Mucosa of descending colon (tissue), 3 donors: ENCODE measurements at places on chromosomes 12 and 14. TPM values are rescaled to one million over a fixed set of nuclear protein-coding genes. Genes with fewer than 3 reads are reported as not detected.

- peak; percentile 36 for DNase-seq
These were observed 107.0 kb upstream of the PRICKLE1 start for GRCh38 chr12:42696406-42697149.

The RGS6 gene
- total RNA-seq = 2.5 TPM

GRCh38 chr12:64682572-64683277 lies 72.4 kb downstream of the RASSF3 start:
- no peak for DNase-seq

The PZP gene
- 0.07 TPM for total RNA-seq

The VRTN gene
- total RNA-seq = not detected

The AKAP3 gene
- 2.2 TPM for total RNA-seq

The CEP290 gene
- total RNA-seq = 12.1 TPM

DNA sequence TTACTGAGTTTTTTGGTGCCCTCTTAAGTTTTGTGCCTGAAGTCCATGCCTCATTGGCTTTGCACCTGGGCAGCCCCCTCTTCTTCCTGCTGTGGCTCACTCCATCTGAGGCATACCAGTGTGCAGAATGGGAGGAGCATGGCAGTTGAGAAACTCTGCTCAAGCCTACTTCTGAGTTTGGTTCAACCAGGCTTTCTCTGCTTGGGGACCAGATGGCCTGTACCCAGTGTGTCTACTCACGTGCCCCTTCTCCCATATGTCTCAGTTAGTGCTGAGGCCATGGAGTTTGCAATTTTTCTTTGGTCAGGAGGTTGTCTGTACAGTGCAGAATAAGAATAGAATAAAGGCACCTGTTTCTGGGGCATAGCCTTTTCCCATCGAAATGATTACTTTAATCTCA lies 383.3 kb upstream of the DDHD1 start:
- no peak for DNase-seq

The GPX2 gene
- total RNA-seq = 288 TPM
